ENCODE measurements at places on chromosomes 5 and 9.

DNA sequence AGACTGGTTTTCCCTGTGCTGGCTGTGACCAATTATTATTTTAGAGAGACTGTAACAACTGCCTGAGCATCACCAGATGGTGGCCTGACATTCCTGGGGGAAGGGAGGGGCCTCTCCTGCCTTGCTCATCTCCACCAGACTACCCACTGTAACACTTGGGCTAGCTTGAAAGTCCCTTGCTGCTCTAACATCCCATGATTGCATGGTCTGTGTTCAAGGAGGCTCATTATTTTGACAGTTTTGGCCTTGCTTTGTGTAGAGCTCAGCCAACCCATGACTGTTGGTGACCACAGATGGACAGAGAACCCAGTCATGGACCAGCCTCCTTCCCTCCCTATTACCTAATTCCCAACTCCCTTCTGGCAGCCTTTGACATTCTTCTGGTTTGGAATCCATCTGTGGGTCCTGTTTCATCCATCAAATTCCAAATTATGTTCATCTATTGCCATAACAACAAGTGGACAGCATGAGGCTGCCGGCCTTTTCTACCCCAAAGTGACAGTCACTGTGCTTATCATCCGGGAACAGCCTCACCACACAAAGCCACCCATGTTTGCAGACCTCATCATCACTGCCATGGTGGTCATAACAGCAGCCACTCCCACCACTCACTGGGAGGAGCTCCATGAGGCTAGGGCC is 49.0 kb upstream of the ICE1 start:
- no peak for DNase-seq

- no peak for DNase-seq
Measured at GRCh38 chr9:104944356-104944755, 16.4 kb upstream of the ABCA1 start.

GRCh38 chr9:125789196-125789595 is 42.0 kb downstream of the PBX3 start:
- no peak for DNase-seq

DNA sequence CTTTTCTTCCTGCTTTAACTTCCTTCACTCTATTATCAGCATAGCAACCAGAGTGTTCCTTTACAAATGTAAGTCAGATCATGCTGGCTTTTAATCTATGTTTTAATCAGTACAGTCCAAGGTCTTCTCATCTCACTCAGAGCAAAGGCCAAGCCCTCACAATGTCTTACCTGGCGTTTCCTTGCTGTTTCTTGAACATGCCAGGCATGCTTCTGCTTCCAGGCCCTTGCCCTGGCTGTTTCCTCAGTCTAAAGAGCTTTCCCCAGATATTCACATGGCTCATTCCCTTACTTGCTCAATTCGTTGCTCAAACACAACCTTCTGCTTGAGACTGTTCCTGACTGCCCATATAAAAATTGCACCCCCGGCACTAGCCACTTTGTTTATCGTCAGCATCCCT is 121.7 kb upstream of the GLRA1 start:
- DNase-seq, result no peak

DNA sequence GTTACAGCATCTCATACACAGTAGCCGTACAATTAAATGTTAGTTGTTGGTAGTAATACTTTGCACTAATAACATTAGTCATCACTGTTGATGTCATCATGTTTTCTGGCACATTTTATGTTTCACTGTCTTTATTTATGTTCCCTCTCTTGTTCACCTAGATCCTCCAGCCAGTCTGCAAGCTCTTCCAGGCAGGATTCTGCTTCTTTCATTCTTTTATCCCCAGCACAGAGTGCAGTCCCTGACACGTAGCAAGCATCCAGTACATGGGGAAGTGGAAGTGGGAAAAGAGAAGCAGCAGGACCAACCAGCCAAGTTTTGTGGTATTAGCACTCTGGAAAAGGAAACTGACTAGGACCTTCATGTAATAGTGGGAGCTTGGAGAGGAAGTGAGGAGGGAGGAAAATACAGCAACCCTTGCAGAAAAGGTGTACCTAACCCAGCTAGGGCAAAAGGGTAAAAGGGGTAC is 89.7 kb upstream of the SLC44A1 start:
- no peak for DNase-seq

All from CD4-positive, alpha-beta T cell treated with Interleukin-1 beta for 1 hour (primary cell).